ENCODE measurements at places on chromosomes 5 and 9. TPM values are rescaled to one million over a fixed set of nuclear protein-coding genes. Genes with fewer than 3 reads are reported as not detected.
A peak's percentile ranks its signal among the peaks of the same experiment; 100 is the strongest.

- H3K4me1 ChIP-seq = no peaks in the 10 kb centered on the region
- H3K36me3 ChIP-seq = no peaks in the 10 kb centered on the region
- no peak overlapping the region for H3K4me3 ChIP-seq
- H3K27me3 ChIP-seq = no peaks in the 10 kb centered on the region
Observed at GRCh38 chr9:116420993-116421538, 266.0 kb upstream of the TRIM32 start.

DNA sequence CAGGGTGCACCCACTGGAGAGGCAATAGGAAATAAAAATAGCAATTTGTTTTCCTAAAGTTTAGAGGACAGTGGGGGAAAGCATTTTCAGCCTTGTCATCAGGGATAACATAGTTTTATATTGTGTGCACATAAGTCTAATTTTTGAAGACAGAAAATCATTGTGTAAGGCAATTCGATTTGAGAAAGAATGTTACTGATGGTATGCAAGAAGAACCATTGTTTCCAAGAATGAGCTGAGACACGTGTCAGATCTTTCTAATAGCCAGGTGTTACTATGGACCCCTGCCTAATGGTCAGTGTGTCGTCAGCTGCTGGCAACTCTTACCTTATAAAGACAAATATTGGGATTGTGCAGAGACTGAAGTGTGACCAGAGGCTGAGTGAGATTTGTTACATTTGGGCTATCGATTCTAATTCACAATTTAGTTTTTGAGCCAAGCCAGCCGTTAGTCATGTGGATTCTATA, 67.1 kb upstream of the PPP2R2B start:
- no peak for DNase-seq
- H3K4me3 ChIP-seq = no peak overlapping the region
- no peaks in the 10 kb centered on the region for H3K36me3 ChIP-seq
- peaks cover 2% of the 10 kb centered on the region for H3K4me1 ChIP-seq
- no peak overlapping the region for H3K27ac ChIP-seq
- no peaks in the 10 kb centered on the region for H3K27me3 ChIP-seq

DNA sequence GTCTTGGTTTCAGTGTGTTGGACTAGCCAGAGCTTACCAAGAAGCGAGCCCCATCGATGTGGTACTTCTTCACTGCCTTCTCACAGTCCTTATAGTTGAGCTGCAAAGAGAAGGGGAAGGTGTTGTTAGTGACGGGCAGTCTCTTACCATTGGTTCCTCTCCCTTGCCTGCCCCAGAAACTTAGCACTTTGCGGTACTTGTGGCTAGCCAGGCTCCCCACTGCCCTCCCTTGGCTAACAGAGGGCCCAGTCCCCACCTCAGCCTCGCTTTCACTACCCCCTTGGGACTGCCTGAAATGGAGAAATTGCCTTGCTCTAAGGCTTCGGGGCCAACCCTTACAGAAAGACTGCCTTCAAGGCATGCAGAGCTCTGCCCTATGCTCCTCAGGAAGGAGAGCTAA, 4.3 kb downstream of the LCP2 start:
- peak overlapping the region; percentile 96 for H3K27ac ChIP-seq
- peak overlapping the region; percentile 99 for H3K4me3 ChIP-seq
- H3K27me3 ChIP-seq = no peaks in the 10 kb centered on the region
- H3K36me3 ChIP-seq = peaks cover 94% of the 10 kb centered on the region
- H3K4me1 ChIP-seq = peaks cover 70% of the 10 kb centered on the region

GRCh38 chr5:108102463-108102862, 279.4 kb downstream of the FBXL17 start:
- no peaks in the 10 kb centered on the region for H3K27me3 ChIP-seq
- no peaks in the 10 kb centered on the region for H3K36me3 ChIP-seq
- H3K27ac ChIP-seq = no peak overlapping the region
- H3K4me1 ChIP-seq = no peaks in the 10 kb centered on the region
- H3K4me3 ChIP-seq = no peak overlapping the region
- DNase-seq = no peak

DNA sequence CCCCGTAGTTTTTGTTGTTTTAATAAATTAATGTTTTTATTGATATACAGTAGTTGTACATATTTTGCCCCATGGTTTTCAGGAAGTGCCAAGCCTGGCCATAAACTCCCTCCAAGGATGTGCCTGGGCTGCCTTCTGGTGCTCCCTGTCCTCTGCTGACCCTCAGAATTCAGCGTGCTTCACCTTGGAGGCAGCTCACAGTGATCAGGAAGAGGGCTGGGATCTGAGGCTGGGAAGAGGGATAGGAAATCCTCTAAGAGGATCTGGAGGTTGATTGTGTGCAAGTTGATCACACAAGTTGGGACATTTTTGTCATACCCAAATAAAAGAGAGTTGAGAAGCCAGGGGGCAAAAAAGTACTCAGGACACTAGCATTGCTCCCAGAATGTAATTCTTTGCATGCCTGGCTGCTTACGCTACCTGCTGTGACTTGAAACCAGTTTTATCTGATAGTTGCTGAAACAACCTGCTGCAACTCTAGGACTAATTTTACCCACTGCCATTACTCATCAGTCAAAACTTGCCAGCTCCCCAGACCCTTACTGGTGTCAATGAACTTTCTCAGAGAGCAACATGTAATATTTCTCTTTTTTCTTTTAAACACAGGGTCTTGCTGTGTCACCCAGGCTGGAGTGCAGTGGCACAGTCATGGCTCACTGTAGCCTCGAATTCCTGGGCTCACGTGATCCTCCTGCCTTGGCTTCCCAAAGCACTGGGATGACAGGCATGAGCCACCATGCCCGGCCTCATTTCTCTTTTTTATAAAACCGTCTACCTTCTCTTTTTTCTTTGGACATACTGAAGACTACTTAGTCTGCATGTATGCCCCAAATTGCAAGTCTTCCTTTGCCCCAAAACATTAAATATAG, 29.0 kb downstream of the PDE6A start:
- H3K4me1 ChIP-seq = peaks cover 11% of the 10 kb centered on the region
- peaks cover 26% of the 10 kb centered on the region for H3K27me3 ChIP-seq
- DNase-seq = no peak
- no peak overlapping the region for H3K27ac ChIP-seq

GRCh38 chr9:77597057-77597456, 51.1 kb downstream of the GNA14 start:
- peaks cover 5% of the 10 kb centered on the region for H3K4me1 ChIP-seq
- no peak for DNase-seq
- H3K27ac ChIP-seq = no peak overlapping the region
- peaks cover 4% of the 10 kb centered on the region for H3K27me3 ChIP-seq

DNA sequence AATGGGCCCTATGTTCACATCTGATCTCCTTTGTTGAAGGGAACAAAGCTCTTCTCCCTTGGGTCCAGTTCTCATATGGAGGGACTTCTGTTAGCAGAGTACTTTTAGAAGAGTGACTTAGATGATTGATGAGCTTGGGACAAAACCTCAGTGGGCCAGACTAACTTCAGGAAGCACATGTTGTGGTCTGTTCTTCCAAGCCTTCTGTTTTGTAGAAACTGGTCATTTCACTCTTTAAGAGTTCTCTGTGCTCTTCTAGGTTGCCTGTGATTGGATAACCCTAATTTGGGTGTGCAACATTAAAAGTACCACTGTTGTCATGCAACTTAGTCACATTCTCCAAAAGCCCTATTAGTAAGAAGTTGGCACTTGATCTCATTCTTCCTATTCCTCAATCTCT, 183.5 kb upstream of the ACO1 start:
- H3K27ac ChIP-seq = no peak overlapping the region
- H3K27me3 ChIP-seq = no peaks in the 10 kb centered on the region
- no peaks in the 10 kb centered on the region for H3K36me3 ChIP-seq
- H3K4me1 ChIP-seq = no peaks in the 10 kb centered on the region
- no peak for DNase-seq

GRCh38 chr9:4517274-4517673, 27.0 kb downstream of the SLC1A1 start:
- H3K27me3 ChIP-seq = no peaks in the 10 kb centered on the region
- H3K4me1 ChIP-seq = peaks cover 16% of the 10 kb centered on the region
- no peak overlapping the region for H3K4me3 ChIP-seq
- no peak overlapping the region for H3K27ac ChIP-seq
- DNase-seq = no peak
- no peaks in the 10 kb centered on the region for H3K36me3 ChIP-seq

DNA sequence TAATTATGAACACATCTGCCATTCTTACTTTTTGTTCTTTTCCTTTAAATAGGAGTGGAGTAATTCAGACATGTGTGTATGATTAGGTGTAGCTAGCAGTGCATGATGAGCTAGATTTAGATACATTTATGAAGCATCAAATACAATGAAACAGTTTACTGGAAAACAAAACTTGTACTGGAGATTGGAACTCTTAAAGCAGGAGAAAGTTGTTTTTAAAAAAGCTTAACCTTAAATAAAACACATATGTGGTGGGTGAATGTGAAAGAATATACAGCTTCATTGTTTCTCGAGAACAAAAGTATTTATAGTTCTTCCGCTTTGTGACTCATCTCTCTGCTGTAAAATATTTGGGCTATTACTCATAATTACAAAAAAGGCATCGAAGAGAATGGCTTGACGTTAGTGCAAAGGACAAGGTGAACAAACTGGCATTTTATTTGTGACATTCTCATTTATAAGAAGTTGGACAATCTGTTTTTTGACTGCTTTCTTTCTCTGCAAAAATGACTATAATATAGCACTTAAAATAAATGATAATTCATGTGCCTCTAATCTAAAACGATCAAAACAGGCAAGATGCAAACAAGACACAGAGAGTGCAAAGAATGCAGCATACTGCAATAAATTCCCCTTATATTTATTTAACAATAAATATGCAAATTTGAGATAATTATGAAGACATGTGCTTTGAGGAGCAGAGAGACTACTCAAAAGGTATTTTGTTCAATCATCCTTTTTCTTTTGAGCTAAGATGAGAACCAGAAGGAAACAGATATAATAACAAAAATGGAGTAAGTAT, 478.8 kb downstream of the CETN3 start:
- no peak for DNase-seq
- no peak overlapping the region for H3K27ac ChIP-seq
- H3K4me1 ChIP-seq = no peaks in the 10 kb centered on the region

DNA sequence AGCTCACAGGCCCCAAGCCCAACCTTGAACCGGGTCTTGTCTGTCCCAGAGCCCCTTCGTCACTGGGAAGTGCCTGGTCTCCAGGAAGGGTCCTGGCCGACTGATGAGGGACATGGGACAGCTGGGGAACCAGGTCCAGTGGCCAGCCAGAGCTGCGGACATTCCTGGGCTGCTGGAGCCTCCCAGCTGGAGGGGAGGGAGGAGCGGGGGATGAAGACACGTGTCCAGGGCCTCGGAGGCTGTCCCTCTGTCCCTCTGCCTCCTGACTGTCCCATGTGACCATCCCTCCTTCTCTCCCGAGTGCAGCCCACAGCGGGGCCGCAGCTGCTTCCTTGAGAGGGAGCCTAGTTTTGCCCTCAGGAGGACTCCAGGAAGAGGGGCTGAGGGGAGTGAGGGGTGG, 41.7 kb upstream of the UBAC1 start:
- no peak for DNase-seq
- H3K27ac ChIP-seq = no peak overlapping the region

- no peaks in the 10 kb centered on the region for H3K36me3 ChIP-seq
- DNase-seq = no peak
- H3K27me3 ChIP-seq = peaks cover 15% of the 10 kb centered on the region
- H3K4me3 ChIP-seq = no peak overlapping the region
- no peaks in the 10 kb centered on the region for H3K4me1 ChIP-seq
Observed at GRCh38 chr9:38652486-38652885, 32.1 kb upstream of the ANKRD18A start.

- H3K27me3 ChIP-seq = no peaks in the 10 kb centered on the region
- no peak overlapping the region for H3K27ac ChIP-seq
- no peaks in the 10 kb centered on the region for H3K4me1 ChIP-seq
- H3K4me3 ChIP-seq = no peak overlapping the region
- DNase-seq = no peak
Observed at GRCh38 chr9:4382722-4383317, 83.0 kb upstream of the GLIS3 start.

DNA sequence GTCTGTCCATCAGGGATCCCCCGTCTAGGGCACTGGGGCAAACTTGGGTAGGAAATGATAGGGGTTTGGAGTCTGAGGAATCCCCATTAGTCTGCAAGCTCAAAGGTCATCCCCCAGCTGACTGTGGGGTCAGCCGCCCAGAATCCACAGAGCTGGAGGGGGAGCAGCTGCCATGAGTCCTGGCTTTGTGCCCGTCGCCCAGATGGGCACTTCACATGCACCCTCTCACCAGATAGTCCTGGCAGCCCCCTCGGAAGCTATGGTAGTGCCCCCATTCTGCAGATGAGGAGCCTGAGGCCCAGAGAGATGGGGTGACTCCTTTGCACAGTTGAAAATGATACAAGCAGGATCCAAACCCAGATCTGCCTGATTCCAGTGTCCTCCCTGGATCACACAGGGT, 35.7 kb upstream of the RPL26L1 start:
- DNase-seq = no peak
- H3K4me1 ChIP-seq = no peaks in the 10 kb centered on the region
- H3K4me3 ChIP-seq = no peak overlapping the region

- peaks cover 10% of the 10 kb centered on the region for H3K36me3 ChIP-seq
- no peak overlapping the region for H3K4me3 ChIP-seq
- DNase-seq = no peak
- H3K4me1 ChIP-seq = no peaks in the 10 kb centered on the region
- no peak overlapping the region for H3K27ac ChIP-seq
Observed at GRCh38 chr9:75054368-75055001, 26.4 kb upstream of the CARNMT1 start.

GRCh38 chr5:129904667-129905472, 605 bp downstream of the CHSY3 start:
- peaks cover 6% of the 10 kb centered on the region for H3K36me3 ChIP-seq
- no peak overlapping the region for H3K27ac ChIP-seq
- H3K27me3 ChIP-seq = peaks cover 42% of the 10 kb centered on the region
- H3K4me3 ChIP-seq = no peak overlapping the region

DNA sequence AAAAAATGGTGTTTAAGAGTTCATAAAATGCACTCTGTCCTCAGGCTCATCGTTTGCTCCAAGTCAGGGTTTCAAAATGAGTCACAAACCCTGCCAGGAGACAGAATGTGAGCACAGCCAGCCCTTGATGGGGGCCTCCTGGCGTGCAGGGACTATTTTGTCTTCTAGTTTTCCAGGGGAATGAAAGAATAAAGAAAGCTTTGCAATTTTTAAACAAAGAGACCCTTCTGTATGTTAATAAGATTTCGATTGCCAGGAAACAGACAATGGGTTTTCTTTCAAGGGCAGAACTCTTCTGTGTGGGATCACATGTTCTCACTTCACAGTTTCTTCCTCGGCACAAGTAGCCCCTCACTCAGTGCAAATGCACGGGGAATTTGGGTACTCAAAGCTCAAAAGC, 121.4 kb upstream of the C6 start:
- no peak overlapping the region for H3K27ac ChIP-seq
- no peaks in the 10 kb centered on the region for H3K27me3 ChIP-seq
- H3K36me3 ChIP-seq = no peaks in the 10 kb centered on the region
- H3K4me3 ChIP-seq = no peak overlapping the region
- no peak for DNase-seq

SELENOP gene
- 0.43 TPM for total RNA-seq

MAMDC2 gene
- total RNA-seq = 0.05 TPM

IL33 gene
- total RNA-seq = not detected

ADAMTSL2 gene
- total RNA-seq = not detected

LIX1 gene
- not detected for total RNA-seq

MPDZ gene
- not detected for total RNA-seq

SLC6A3 gene
- total RNA-seq = not detected

TTC1 gene
- 43.0 TPM for total RNA-seq

ORM1 gene
- total RNA-seq = not detected

FST gene
- total RNA-seq = not detected

PCA3 gene
- total RNA-seq = not detected

MSX2 gene
- total RNA-seq = not detected

GPSM1 gene
- total RNA-seq = 6.5 TPM

Measured in activated CD4-positive, alpha-beta memory T cell treated with anti-CD3 and anti-CD28 coated beads, Interleukin-2, amount 10 ng/mL, durations not matched to agents 7 days and 5 days (primary cell).